CD4-positive, alpha-beta T cell (primary cell): ENCODE measurements at places on chromosomes 3 and 15. TPM values are rescaled to one million over a fixed set of nuclear protein-coding genes. Genes with fewer than 3 reads are reported as not detected.

GRAMD2A gene
- total RNA-seq, result not detected

PDCD7 gene
- 17.7 TPM for total RNA-seq

TRIM42 gene
- not detected for total RNA-seq

- no peak for DNase-seq
Measured at GRCh38 chr3:47652142-47652541, 73.5 kb upstream of the CSPG5 start.

DNA sequence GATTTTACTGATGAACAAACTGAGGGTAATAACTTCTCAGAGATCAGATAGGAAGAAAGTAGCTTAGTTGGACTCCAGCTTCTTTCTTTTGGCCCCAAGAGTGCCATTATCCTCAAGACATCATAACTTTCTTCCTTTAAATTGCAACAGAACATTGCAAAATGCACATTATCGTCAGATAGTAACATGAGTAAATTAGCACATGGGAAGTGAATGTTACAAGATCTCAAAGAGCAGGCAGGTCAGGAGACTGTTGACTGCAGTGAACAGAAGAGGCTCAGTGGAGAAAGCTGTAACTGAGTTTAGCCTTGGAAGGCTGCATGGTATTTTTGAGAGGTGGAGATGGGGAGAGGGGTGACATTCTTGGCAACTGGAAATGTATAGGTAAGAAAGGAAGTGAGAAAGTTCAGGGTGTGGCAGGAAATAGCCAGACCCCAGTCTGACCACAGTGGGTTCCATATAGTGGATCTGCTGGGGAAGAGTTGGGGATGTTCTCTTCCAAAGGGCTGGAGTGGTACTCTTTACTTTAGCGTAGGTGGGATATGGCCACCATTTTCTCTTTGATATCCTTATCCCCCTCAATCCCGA is 307.7 kb downstream of the RPLP1 start:
- DNase-seq, result no peak

KCNH8 gene
- not detected for total RNA-seq

DNA sequence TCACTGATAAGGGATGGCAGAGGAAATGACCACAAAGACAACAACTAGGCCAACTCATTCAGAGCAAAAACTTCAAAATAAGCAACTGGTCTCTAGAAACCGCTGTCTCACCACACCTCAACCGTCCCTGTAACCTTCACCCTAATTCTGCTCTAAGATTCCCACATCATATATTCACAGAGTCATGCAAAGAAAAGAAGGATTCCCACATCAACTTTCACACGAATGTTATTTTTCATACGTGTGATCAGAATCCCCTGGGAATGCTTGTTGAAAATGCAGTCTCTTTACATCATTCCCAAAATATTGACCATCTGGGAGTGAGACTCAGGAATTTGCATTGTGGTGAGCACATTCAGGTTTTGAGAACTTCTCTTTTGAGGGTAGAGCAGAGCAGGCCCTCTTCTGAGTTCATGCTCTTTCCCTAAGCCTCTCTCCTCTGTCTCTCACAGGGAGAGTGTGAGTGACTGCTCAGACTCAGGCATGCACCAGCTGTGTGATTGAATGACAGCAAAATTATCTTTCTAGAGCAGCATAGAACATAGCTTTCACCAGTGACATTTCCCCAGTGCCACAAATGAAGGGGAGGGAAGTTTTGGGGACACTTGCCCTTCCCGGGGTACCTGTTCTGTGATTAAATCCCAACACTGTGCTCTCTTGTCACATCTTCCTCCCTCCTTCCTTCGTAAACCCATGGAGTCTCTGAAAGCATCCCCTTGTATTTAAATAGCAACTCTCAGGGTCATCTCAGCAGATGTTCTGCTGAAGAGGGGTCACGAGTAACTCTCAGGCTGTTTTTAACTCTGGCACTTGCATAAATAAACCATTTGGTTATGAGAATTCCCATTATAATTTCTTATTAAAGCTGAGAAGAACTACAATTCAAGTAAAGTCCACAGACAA is 170.9 kb downstream of the PLCL2 start:
- no peak for DNase-seq

TP63 gene
- 0.31 TPM for total RNA-seq

DNA sequence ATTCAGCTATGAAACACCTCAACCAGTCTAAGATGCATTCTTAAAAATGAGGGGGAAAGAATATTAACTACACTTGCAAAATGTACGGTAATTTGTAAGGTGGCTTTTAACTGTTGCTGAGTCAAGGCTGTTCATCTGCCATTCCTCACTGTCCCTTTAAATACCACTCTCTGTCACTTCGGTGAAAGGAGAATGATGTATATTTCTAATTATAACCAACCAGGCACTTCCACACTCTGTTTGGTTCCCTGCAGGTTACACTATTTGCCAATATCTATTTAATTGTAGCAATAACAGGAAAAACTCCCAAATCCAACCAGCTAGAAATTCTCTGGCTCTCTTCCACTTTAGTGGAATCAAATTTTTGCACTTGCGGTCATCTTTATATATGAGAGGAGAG is 70.5 kb upstream of the SLCO3A1 start:
- no peak for DNase-seq

GRCh38 chr15:42133886-42134502 is 22.4 kb downstream of the PLA2G4F start:
- peak; percentile 33 for DNase-seq

GRCh38 chr3:151630938-151631441 is 102.7 kb upstream of the AADACL2 start:
- no peak for DNase-seq

VIPR1 gene
- 67.6 TPM for total RNA-seq

DNA sequence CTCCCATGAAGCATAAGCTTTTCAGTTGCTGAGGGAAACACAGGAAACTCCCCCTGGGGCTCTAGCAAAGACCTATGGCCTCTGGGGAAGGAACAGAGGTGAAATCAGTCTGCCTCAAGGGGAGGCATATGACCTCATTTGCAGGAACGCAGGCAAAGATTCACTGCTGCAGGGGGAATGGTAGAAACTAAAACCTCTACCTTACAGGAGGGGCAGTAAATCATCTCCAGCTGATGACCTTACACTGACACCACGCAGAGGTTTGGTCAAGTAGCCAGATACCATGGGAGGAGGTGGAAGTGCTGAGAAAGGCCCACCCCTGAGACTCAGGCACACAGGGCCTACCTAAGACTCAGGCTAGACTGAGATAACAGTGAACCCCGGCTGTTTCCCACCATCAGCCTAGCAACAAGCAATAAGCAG is 81.1 kb downstream of the RAD18 start:
- DNase-seq, result no peak

- no peak for DNase-seq
Measured at GRCh38 chr15:57647791-57648130, 56.1 kb downstream of the MYZAP start.
